Upper lobe of right lung (tissue), 1 donor: ENCODE measurements at places on chromosomes 1 and 21. TPM values are rescaled to one million over a fixed set of nuclear protein-coding genes. Genes with fewer than 3 reads are reported as not detected.

DNA sequence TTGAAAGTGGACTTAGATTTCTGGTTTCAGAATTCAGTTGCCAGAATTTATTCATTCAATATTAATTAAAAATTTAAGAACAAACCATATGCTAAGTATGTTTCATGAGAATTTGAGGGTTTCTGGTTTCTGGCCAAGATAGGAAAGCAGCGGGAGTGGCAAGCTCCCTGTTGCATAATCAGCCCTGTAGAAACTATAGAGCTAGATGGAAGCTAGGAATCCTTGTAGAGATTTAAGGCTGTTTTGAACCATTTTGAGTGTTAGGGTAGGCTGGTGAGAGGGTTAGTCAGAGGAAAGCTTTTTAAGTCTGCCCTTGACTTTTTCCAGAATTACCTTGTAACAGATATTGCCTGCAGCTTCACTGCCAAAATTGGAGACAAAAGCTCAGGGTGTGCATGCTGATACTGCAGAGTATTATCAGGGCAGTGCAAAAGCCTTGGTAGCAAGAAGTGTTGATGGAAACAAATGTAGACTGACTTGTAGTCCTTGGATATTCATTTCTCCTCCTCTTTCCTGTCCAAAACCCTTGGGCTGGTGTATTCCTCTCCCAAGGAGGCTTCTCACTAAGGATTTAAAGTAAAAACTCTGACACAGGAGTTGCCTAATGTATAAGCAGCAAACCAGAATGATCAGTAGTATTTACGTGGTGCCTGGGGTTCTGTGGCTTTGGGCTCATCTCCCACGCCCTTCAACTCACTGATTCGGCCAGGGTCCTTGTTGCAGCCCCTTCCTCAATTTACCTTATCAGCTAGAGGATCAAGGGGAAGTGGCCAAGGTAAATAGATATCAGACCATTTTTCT lies 12.6 kb upstream of the GIPC2 start:
- DNase-seq, result no peak

Gene PTPN7
- 7.3 TPM for total RNA-seq

- no peak for DNase-seq
These were observed 945.5 kb downstream of the TTLL7 start for GRCh38 chr1:83053446-83053845.

- DNase-seq, result no peak
These were observed 126.4 kb downstream of the NEK7 start for GRCh38 chr1:198283222-198283621.

- DNase-seq, result no peak
These were observed 25.6 kb downstream of the SLX9 start for GRCh38 chr21:44965251-44966022.

Gene CD48
- total RNA-seq, result 21.5 TPM

GRCh38 chr21:43278766-43279577 lies 110.2 kb downstream of the CRYAA start:
- DNase-seq, result peak; percentile 55

GRCh38 chr1:188269956-188270355 lies 1441.2 kb downstream of the PLA2G4A start:
- no peak for DNase-seq

- DNase-seq, result no peak
These were observed 41.8 kb upstream of the PAXBP1 start for GRCh38 chr21:32813265-32813903.

GRCh38 chr1:184906761-184907160 lies 67.5 kb downstream of the NIBAN1 start:
- no peak for DNase-seq

DNA sequence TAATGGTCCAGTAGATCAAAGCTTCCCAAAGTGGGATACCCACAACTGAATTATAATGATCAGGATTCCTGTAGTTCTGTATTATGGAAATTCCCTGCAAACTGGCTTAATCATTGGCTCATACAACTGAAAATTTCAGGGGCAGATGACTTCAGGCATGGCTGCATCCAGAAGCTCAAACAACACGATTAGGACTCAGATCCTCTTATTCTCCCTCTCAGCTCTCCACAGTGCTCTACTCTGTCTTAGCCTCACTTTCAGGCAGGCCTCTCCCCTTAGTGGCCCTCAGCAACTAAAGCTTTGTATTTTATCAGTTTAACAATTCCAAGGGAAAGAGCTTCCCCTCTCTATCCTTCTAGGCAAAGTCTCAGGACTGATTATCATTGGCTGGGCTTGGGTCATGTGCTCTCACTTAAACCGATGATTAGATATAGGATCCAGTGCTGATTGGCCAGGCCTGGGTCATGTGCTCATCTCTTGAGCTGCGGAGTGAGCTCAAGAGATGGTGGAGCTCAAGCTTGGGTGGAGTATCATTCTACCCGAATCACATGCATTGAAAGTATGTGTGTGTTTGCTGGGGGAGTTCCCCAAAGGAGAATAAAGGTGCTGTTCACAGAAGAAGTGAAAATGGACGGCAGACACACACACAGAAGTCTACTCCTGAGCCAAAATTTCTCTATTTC lies 57.9 kb upstream of the RUNX3 start:
- no peak for DNase-seq

Gene DDR2
- total RNA-seq, result 44.6 TPM

Gene FCRL2
- 0.20 TPM for total RNA-seq

Gene PLA2G2F
- total RNA-seq, result not detected

DNA sequence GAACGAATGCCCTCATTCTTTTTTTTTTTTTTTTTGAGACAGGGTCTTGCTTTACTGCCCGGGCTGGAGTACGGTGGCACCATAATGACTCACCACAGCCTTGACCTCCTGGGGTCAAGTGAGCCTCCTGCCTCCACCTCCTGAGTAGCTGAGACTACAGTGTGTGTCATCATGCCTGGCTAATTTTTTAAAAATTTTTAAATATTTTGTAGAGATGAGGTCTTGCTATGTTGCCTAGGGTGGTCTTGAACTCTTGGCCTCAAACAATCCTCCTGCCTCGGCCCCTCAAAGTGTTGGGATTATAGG lies 69.4 kb downstream of the ALG14 start:
- no peak for DNase-seq

GRCh38 chr1:28668956-28669723 lies 556 bp downstream of the GMEB1 start:
- peak; percentile 88 for DNase-seq

GRCh38 chr1:171256940-171257606 lies 8.8 kb downstream of the FMO1 start:
- DNase-seq, result no peak

DNA sequence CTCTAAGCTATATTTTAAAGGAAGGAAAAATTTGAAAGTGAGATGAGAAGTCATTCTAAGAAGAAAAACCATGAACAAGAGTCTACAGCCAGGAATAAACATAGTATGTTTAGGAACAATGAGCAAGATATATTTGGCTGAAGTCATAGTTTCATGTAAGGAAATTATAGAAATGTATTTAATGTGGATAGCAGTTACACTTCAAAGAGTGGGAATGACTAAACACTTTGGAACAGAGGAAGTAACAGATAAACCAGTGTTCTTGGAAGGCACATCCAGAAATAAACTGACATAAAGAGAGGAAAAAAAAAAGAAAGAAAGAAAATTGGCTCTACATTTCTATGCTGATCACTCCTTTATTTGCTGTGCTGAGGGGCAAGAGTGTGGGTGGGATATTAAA lies 18.0 kb downstream of the C8A start:
- no peak for DNase-seq

GRCh38 chr1:7299329-7299799 lies 471.7 kb upstream of the VAMP3 start:
- DNase-seq, result no peak

DNA sequence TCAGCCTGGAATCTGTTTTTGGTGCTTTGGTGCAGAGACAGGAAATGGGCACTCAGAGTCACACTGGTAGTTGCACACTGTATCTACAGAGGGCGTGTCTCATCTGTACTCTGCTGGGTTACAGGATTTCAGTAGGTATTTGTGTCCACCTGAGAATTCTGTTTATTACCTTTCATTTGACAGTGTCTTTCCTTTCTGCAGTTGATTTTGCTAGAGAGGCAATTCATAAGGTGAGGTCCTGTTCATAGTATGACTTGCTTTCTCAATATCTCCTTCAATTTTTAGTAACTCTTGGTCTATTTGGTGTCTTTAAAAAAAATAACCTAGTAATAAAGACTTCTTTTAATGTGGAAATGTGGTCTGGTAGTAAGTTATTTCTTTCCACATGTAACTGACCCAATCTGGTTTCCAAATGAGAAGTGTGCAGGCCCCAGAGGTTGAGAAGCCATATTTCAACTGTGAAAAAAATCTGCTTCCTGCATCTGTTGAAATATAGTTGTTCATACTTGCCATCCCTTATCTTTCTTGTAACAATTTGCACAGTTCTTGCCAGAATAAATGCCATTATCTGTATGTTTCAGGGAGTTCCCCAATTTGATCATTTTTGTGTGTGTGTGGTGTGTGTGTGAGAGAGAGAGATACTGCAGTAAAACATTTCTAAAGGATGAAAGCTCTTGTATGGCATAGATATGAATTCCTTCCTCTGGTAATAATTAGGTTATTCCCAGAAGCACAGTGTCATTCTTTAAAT lies 78.4 kb upstream of the DNAJC6 start:
- no peak for DNase-seq

Gene KIF2C
- total RNA-seq, result 0.93 TPM

DNA sequence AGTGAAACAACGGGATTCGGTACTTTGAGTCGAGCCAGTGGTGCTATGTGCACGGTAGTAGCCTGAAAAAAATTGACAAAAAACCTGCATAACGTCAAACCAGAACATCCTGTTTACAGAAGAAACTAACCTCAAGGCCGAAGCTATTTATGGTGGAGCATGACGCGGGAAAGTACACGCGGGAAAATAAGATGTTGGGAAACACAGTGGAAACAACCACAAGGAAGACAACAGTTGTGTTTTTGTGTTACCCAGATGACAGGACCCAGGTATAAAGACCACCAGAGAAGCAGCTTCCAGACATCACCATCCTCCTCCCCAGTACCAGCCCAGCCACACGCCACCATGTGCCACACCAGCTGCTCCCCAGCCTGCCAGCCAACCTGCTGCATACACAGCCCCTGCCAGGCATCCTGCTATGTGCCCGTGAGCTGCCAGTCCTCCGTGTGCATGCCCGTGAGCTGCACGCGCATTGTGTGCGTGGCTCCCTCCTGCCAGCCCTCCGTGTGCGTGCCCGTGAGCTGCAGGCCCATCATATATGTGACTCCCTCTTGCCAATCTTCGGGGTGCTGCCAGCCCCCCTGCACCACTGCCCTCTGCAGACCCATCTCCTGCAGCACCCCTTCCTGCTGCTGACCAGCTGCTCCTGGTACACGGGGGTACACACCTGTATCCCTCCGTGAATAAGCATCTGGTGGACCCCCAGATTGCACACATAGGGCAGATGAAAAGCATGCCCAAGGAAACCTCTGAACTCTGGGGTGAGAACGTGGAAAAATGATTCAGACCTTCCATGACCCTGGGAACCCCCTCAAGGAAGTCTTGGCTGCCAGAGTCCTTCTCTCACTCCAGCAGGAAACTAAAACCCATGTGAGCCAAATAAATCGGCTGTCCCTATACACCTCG lies at the start of gene KRTAP12-3:
TSS of gene KRTAP12-3 (plus strand) at position 298 of the 906 bp plus-strand sequence. CDS start at position 346, 48 bp downstream.
- DNase-seq, result no peak

- DNase-seq, result no peak
These were observed 55.0 kb upstream of the PAXBP1 start for GRCh38 chr21:32826329-32827167.

Gene RHBDL2
- 1.1 TPM for total RNA-seq

DNA sequence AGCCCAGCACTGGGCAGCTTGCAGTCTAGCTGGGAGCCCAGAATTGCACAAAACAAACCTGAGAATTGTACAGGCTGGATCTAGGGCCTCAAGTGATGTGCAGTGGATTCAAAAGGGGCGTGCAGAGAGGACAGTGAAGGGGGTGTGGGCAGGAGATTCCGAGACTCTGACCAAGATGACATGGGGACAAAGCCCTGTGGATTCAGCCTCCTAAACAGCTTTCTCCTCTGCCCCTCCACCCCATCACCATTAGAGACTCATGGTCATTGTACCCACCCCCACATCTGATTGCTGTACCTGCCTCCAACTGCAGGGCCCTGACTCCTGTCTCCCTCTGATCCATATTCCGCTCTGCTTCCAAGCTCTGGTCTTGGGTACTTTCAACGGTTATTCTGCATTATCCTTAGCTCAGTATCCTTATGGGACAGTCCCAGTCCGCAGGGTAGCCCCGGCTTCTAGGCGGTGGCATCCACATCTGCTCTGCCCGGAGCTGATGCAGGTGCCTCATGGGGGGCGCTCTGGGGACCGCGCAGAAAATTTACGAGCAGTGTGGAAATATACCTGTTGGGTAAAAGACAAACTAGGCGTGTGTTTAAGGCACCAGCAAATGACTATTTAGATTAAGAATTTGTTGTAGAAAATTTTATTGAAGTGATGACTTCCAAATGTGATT lies 1.7 kb upstream of the BMP8A start:
- no peak for DNase-seq

GRCh38 chr1:236862615-236863211 lies 67.6 kb downstream of the MTR start:
- DNase-seq, result no peak

- DNase-seq, result no peak
These were observed 7.5 kb downstream of the RNF223 start for GRCh38 chr1:1066403-1067283.
